Activated T-cell treated with anti-CD3 and anti-CD28 coated beads, Interleukin-2, amount 50 U/mL, for 1 hour (primary cell): ENCODE measurements at places on chromosomes 12 and 14.

GRCh38 chr12:94386422-94386821 is 73.2 kb downstream of the CEP83 start:
- no peak for DNase-seq

DNA sequence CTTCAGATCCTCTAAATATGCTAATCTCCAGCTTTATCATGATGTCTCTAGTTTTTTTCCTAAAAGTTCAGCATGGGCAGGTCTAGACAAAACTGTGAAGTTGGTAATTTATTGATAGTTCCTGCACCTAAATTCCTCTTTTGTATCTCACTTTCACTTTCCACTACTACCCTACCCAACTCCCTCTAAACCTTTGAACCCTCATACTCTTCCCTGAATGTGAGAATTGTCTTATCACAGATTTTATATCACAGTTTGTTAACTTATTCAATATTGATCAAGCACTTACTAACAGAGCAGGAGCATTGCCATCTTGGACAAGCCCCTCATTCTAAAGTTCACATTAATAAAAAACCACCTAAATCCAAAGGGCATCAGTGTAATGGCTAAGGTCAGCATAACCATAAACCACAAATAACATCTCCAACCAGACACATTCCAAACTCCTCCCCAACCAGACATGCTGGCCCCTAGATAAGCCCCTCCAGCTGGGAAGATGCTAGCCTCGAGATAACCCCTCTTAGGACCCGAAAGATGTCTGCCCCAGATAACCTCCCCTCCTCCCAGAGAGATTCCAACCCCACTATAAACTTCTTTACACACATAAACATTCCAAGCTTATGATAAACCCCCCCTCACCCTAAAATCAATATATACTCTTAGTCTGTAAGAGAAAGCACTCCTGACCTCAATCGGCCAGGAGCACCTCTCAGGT is 78.7 kb downstream of the FSCB start:
- no peak for DNase-seq

DNA sequence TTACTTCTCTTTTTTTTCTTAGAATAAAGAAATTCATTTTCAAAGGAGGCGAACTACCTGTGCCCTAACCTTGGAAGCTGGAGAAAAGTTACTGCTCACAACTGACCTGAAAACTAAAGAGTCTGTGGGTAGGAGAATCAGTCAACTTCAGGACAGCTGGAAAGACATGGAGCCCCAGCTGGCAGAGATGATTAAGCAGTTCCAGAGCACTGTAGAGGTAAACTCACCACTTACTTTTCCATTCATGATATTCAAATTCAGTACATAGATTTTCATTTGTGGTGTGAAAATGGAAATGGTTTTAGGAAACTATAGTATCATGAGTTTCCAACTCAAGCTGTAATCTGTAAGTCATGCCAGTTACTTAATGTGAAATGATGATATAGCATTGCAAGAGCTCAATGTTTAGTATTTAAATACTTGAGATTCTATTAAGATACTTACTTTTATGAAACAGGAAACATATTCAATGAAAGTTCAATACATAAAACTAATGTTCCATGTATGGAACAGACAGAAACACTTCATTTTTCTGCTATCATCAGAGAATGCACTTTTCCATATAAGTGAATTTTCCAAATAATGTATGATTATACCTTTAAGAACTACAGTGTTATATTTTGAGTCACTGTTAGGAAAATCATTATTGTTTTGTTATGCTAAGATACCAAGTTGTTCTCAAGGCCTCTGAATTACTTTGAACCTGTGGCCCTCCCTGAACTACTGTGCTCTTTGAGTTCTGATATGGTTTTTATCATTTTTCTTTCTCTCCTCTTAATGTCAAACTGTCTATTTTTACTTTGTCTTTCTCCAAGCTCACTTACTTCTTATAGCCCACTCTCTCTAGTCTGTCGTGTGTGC is 119.0 kb downstream of the ESR2 start:
- no peak for DNase-seq

DNA sequence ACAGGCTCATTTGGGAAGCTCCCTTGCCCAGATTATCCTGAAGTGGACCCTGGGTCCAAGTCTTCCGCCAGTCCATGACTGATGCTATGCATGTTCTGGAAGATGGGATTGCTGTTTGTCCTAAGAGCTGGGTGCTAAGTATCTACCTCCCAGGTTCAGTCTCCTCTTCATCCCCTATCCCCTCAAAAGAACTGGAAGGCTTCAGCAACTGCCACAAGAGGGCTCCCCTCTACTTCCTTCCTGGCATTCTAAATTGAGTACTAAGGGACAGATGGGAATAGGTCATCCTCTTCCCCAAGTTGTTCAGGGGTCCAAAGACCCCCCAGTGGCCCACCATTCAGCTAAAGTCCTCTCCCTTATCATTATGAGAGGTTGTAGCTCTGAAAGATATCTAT is 9.0 kb upstream of the FKBP11 start:
- no peak for DNase-seq

- DNase-seq, result no peak
Observed at GRCh38 chr14:104872469-104873341, 7.6 kb downstream of the CEP170B start.

DNA sequence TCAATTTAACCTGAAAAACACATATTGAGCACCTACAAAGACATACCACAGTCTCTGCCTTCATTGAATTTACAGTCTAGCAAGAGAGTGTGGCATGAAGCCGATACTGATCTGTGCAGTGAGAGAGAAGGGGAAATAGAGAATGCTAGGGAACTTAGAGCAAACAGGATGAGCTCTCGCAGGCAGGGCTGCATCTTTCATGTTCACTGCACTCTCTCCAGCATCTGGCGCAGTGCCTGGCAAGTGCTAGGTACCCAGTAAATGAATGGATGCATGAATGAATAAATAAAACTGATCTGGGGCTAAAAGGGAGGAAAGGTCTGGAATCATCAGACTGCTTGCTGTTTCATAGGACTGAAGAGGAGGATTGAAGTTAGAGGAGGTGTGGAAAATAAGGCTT is 256.5 kb upstream of the NPAS3 start:
- DNase-seq, result no peak

DNA sequence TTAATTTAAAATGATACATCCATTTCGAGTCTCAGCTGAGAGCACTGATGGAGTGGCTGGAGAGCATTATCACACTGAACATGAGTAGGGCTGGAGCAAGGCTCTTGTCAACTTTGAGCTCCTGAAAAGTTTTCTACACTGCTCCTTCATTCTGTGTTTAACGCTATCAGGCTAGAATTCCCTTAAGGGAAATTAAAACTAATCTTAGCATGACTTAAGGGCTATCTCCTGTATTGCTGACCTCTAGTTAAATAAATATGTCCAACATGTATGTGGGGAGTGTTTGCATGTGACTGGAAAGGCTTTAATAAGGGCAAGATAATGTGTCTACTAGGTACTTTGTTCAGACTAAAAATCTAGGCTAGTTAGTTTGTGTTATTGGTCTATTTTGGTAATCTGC is 116.7 kb upstream of the CAND1 start:
- no peak for DNase-seq

GRCh38 chr14:24430143-24430681 is 458 bp downstream of the KHNYN start:
- no peak for DNase-seq

DNA sequence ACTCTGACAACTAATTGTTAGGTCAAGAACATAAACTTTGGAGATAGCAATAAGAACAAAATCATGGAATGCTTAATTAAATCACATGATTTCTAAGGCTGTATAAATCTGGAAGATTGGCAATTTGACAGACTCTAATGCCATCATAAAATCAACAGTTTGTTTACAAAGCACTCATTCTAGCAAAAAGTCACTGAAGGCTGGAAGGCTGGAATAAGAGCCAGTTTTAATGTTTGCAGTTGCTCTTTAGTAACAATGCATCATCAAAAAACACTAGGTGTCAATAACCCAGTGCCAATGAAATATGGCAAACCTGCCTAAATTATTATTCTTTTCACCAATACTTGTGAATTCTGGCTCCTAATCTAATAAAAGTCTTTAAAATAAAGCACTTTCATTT is 65.0 kb downstream of the NUMB start:
- DNase-seq, result no peak

DNA sequence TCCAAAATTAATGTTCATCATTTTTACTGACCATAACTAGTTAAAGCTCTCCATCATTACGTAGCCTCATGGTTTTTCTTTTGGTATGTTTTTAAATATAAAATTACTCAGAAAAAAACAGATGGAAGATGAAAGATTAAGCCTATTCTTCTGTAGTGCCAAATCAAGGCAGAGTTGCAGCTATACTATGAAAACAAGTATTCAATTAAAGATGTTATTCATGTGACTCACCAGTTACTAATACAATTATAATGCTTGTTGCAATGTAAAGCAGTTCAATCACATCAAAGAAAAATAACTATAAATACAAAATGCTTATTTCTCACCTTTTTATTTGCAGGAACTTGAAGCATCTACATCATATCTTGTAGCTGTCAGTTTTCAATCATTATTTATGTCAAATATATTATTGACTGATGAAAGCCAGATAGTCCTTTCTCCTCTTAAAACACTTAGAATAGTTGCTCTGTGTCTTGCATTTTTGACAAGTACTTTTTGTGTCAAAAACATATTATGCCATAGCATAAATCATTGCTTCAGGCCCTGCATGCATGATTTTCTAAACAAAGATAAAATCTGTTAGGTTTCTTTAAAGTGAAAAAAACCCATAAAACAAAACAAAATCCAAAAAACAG is 36.0 kb upstream of the TRHDE start:
- DNase-seq, result no peak

GRCh38 chr12:71432936-71433335 is 6.7 kb upstream of the LGR5 start:
- no peak for DNase-seq

DNA sequence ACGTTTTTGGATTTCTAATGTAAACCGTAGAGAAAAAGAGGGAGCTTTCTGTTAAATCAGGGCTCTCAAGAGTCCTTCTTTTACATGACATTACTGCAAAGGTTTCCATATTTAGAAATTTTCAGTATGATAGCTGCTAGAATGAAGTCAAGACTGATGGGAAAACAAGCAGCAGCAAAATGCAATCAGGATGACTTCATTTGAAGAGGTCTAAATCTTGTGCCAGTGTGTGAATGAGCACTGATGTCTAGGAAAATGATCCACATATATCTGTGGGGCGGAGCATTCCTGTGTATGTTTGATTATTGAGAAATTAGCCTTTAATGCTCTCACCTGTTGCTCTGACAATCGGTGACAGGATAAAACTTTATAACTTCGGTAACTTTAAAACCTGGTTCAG is 73.6 kb downstream of the GRIP1 start:
- no peak for DNase-seq

GRCh38 chr12:91091916-91092715 is 19.2 kb downstream of the LUM start:
- no peak for DNase-seq

DNA sequence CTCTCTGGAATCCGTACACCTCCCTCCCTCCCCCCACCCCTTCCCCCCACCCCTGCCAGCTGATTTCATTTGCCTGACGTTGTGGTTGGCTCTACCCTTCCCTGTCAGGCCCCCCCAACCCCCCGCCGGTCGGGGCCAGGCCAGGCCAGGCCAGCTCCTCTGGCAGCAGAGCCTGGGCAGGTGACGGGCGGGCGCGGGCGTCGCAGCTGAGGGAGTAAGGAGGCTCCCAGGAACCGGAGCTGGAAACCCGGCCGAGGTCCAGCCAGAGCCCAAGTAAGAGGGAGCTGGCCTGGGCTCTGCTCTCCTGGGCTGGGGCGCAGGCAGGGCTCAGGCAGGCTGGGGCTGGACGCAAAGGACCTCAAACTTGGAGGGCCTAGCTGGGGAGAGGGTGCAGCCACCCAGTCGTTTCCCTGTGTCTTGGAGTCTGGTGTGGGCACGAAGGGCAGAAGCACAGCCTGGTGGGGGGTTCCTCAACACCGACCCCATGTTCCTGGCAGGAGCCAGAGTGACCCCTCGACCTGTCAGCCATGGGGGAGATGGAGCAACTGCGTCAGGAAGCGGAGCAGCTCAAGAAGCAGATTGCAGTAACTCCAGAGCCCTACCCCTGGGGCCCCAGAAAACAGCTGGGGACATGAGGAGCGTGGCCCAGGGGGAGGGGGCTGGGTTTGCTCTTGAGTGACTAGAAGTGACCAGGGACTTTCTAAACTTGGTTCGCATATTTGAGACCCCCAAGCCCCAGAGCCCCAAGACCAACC is at the start of gene GNB3:
GNB3 (plus strand) TSS at position 165 of the 755 bp plus-strand sequence; CDS start at position 528, 363 bp downstream.
- no peak for DNase-seq

DNA sequence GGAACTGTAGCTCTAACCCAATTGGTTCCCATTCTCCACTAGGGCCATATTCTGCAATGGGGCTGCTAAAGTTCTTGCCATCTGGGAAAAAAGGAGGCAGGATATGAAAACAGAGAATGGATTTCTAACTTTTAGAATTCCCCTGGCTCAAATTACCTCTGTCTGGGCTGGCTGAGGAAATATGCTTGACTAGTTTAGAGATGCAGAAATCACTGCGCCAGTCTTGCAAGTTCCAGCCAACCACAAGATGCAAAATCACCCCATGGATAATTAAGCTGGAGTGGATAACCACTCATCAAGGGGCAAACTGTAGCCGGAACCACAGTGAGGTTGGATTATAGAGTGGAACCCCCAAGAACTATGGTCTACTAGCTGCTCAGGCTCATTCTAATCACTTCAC is 126.3 kb downstream of the RALGAPA1 start:
- no peak for DNase-seq

GRCh38 chr12:63098851-63099250 is 52.1 kb downstream of the AVPR1A start:
- no peak for DNase-seq

DNA sequence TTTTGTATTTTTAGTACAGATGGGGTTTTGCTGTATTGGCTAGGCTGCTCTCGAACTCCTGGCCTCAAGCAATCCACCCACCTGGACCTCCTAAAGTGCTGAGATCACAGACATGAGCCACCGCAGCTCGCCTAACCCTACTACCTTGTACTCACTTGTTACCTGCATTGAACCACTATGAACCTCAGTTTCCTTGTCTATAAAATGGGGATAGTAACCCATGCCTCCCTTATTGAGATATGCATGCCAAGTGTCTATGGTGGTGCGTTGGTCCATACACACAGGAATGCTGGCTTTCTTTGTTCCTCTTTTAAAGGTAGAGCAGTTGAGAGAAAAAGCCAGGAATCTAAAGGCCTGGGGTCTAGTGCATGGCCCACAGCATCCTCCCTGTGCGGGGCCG is 40.9 kb downstream of the KDM2B start:
- no peak for DNase-seq

DNA sequence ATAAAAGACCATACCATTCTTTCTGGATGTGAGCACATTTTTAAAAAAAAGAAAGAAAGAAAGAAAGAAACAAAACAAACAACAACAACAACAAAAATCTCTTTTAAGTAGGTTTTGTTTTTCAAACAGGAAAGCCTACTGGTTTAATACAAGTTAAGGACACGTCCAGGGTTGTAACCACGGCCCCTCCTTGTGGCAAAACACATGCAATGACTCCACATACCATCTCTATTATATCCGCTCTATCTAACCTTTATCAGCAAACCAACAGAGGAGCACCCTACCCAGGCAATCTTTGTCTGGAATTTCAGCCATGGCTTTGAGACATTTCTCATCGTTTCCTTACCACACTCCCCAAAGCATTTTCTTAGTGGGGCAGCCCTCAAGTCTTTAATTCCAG is 360.5 kb upstream of the TMPO start:
- no peak for DNase-seq

GRCh38 chr12:33192226-33192625 is 247.4 kb downstream of the SYT10 start:
- DNase-seq, result no peak
